Ascending aorta (tissue), 2 donors: ENCODE measurements at places on chromosomes 4 and X.

- DNase-seq: no peak
Measured at GRCh38 chr4:101973361-101973760, 182.8 kb downstream of the BANK1 start.

- no peak for DNase-seq
Measured at GRCh38 chr4:177640864-177641263, 198.6 kb upstream of the AGA start.

DNA sequence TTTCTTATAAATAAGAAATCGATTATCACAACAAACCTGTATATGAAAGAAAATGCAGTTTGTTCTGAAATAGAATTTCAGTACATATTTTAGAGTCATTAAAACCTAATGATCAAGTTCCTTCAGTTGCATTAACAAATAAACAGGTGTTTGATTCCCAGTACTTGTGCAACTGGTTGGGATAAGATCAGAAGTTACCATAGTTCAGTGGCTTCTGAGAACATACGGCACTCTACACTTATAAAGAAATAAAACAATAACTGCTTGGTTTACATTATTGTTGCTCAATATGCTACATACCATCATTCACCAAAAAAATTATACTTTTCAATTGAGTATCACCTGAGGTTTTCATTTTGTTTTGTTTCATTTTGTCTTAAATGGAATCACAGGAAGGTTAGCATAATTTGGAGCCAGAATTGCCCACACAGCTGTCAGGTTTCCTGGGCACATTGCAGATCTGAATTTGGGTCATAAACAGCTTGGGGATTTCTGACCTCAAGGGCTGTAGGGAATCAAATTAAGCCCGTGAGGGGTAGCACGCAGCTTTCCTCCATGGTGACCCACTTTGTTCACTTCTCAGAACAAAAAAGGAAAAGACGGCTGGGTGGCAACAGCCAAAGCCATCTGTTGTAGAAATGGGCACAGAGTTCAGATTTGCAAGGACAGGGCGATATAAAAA is 14.9 kb upstream of the CCNG2 start:
- no peak for DNase-seq

GRCh38 chrX:72083291-72083690 is 48.4 kb downstream of the RTL5 start:
- DNase-seq: no peak

GRCh38 chrX:5650904-5651303 is 577.8 kb downstream of the NLGN4X start:
- no peak for DNase-seq

- DNase-seq: no peak
Measured at GRCh38 chr4:186717556-186717955, 6.1 kb downstream of the FAT1 start.

DNA sequence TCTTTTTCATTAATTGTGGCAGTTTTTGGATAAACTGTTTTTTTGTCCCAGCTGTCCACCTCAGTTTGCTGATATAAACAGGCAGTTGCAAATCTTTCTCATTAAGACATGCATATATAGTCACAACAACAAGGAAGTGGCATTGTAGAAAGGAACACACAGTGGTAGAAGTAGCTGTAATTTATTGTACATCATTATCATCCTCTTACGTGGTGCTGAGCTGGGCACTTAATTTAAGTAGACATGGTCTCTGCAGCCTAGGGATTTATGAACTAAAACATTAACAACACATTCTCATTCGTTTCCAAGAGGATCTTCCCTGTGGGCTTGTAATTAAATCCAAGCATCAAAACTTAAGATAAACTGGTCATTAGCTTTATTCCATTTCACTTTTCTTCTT is 500.2 kb downstream of the INPP4B start:
- no peak for DNase-seq

GRCh38 chrX:130330146-130330545 is 9.6 kb upstream of the SLC25A14 start:
- no peak for DNase-seq

DNA sequence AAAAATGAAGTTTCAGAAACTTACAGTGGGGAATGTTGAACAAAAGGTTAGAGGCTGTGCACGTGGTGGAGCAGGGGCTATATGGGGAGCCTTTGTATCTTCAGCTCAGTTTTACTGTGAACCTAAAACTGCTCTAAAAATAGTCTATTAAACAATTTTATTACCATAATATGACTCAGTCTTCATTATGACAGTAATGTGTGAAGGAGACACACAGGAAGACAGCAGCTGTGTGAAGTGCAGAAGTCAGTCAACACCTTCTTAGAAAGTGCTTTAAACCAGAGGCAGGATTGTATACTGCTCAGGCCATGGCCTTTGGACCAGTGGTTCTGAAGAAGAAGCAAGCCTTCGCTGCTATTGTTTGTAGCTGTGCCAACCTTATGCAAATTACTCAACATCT is 89.7 kb downstream of the ARHGAP10 start:
- DNase-seq: no peak

DNA sequence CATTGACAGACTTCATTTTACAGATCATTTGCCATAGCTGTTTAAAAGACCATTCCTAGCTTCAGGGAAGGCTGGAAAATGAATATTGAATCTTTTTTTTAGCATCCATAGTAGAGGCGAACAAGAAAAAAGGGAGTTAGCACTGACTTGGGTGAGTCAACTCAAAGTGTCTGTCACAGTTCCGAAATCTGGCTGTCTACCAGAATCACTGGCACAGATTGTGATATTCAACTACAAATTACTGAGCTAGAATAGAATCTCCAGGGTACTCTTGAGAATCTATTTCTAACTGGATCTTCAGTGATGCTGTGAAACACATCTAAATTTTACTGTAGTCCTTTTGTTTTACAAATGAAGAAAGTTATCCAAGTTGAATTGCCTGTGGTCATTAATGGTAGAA is 31.5 kb downstream of the SEC24B start:
- DNase-seq: no peak

- no peak for DNase-seq
Measured at GRCh38 chr4:157221426-157221894, 932 bp downstream of the GRIA2 start.

DNA sequence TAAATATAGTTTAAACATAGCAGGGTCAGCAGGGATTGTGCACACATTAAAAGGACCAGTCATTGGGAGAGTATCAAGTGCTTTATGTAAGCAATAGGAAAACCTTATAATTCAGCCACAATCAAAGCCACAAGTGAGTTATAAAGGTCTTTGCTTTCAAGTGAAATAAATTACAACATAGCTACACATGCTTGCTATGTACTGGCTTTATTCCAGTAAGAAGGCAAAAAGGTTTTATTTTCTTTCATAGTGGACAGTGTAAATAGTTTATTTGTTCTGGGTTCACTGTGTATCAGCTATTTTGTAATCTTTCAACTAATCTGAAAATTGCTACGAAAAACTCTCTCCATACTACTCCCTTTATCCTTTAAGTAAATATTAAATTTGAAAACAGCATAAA is 691.4 kb downstream of the PCDH7 start:
- DNase-seq: no peak
